GM12864 (cell line): ENCODE measurements at places on chromosomes 4 and X.

GRCh38 chr4:6520978-6521377 lies 48.6 kb upstream of the PPP2R2C start:
- no peak for DNase-seq

DNA sequence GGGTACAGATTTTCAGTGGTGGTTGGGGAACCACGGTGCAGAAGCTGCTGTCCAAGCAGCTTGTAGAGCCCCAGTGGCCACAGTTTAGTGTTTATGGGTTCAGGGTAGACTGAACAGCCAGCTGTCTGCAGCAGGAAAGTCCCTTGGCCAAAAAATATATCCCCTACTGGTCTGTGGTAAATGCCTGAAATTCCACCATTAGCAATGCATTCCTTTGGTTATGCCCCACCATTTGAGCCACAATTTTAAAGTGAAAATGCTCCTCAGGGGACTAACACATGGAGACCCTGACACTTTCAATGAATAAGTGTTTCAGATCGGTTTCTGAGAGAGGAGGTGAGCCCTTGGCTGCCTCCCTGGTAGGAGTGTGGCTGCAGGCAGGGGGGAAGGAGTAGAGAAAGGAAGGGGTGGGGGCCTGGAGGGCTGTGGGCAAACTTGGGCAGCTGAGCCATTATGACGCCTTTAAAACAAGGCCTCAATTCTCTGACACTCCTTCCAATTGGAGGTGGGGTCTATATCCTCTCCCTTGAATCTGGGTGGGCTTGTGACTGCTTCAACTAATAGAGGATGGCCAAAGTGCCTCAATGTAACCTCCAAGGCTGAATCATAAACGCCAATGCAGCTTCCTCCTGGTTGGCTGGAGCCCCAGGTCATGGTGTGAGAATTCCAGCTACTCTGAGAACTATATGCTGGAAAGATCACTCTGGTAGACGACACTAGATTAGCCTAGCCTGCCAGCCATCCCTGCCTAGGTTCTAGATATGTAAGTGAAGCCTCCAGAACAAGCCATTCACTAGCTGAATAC lies 75.8 kb upstream of the ATP6AP2 start:
- DNase-seq = peak; percentile 3

DNA sequence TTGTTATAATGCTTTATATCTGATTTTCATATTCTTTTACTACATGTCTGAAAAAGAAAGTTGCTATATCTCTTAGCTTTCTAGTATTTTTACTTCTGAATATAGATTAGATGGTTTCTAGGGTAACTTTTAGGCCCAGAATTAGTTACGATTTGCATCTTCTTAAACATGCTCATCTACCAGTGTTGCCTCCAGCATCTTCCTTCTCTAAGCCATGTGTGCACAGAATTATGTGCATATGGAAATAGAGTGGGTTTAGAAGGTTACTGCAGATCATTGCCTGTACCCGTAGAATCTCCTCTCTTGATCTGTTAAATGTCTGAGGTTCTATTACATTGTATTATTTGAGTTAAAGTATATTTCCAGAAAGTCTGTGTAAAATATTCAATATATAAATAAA lies 2.5 kb upstream of the TDO2 start:
- no peak for DNase-seq

- DNase-seq = no peak
Observed at GRCh38 chr4:25827897-25828296, 34.9 kb downstream of the SEL1L3 start.

DNA sequence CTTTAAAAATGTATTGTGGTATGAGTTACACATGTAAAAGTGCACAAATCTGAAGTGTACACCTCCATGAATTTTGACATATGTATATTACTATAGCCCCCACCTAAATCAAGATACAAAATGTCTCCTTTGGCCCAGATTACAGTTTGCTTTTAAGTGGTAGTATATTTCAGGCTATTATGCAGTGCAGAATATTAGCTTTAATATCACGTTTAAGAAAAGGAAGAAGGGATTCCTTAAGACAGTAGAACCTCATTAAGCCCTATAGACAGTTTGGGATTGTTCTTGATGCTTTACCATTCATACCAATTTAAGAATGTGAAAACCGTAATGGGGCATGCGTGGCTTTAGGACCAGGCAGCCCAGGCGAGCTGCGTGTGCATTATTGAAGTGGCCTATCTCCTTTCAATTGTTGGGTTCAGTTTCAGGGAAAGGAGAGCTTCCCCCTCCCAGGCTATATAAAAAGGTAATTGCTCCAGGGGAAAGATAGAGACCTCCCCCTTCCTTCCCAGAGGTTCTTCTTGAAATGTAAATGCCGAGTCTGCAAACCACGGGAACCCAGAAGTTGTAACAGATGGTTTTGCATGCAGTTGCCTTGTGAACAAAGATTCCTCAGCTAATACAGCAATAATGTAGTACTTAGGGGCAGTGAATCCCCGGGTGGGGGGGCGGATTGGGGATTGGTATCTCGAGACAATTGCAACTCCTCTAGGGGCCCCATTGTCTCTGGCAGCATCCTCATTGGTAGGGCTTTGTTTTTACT lies 106.1 kb downstream of the UCHL1 start:
- DNase-seq = no peak

GRCh38 chr4:45661893-45662292 lies 462.0 kb downstream of the GABRG1 start:
- DNase-seq = no peak

DNA sequence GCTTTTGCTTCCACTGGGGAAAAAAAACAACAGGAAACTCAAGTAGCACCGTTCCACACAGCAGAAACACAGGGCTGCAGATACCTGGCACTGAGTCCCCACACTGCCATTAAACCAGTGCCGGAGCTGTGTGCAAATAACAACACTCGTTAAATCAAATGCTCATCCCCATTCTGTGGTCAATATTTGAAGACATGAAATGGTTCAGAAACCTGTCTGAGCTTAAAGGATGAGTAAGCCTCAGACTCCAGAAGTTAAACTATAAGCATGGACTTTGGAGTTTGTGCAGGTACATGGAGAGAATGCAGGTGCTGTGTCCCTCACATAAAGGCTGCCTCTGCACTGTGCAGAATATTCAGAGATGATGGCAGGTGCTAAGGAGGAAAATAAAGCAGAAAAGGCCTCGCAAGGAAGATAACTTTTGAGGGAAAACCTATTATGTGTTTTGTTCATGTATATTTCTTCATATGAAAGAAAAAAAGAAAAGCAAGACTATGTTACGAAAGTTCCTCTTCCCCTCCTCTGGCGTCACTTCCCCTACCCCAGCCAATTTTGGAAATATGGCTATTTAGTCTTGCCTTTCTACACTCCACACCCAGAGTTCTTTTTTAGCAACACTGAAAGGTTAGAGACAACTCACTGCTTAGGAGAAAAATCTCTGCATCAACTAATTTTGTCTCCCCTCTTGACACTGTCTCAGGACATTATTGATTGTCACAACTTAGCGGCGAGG lies 4.6 kb downstream of the MPP1 start:
- DNase-seq = no peak

- DNase-seq = no peak
Observed at GRCh38 chrX:25068340-25068739, 52.6 kb upstream of the ARX start.

DNA sequence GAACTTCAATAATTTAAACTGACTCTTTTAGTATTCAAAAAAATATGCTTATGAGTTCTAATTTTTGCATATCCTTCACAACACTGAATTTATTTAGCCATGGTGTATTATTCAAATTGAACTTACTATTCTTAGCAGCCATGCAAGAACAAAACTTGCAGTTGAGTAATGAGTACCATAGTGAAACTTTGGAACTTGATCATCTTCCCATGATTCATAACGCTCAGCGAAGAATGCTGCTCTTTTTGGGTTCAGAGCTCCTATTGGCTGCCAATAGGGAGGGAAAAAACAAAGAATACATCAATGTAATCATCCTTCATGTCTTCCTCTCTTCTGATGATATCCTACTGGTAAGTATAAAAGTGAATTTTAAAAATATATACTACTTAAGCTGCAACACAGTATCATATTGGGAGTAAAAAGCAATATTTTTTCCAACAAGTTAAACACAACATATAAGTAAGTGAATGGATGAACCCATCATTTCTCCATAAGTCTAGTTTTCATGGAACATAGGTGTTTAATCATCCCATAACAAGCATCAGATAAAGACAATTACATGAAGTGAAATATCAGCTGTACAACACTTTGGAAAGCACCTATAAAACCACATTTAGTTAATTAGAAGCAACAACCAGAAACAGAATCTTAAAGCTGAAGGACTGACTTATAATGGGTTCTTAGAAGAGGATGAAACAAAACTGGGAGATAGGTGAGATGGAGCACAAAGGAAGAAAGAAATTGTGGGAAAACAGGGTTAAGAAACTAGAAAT lies 145.2 kb upstream of the MAB21L2 start:
- no peak for DNase-seq

- DNase-seq = no peak
Observed at GRCh38 chr4:48030470-48030869, 13.9 kb downstream of the NIPAL1 start.

DNA sequence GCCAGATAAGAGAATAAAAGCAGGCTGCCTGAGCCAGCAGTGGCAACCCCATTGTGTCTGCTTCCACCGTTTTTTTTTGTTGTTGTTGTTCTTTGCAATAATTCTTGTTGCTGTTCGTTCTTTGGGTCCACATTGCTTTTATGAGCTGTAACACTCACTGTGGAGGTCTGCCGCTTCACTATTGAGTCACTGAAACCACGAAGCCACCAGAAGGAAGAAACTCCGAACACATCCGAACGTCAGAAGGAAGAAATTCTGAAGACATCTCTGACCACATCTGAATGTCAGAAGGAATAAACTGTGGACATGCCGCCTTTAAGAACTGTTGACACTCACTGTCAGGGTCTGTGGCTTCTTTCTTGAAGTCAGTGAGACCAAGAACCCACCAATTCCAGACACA lies 110.5 kb downstream of the PCDH18 start:
- no peak for DNase-seq

GRCh38 chr4:111943796-111944203 lies 201.5 kb upstream of the FAM241A start:
- DNase-seq = no peak

- DNase-seq = no peak
Observed at GRCh38 chr4:63922146-63922545, 487.1 kb downstream of the TECRL start.

DNA sequence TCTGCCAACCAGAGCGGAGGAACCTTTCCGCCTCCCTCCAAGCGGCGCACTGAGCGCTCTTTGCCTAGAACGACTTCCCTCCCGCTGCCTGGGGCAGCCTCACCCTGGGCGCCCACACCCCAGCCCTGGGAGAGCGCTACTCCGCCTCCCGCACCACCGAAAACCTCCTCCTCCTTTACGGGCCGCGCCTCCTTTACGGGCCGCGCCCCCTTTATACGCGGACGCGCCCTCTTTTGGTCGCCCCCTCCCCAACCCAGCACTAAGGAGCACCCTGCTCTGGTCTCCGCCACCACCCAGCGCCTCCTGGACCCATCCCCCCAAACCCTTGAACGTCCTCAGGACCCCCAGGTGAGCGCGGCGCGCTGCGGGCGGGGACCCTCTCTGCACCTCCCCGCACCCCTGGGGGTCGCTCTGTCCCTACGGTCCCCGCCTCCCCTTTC lies 586 bp upstream of the NSG1 start:
- DNase-seq = no peak

DNA sequence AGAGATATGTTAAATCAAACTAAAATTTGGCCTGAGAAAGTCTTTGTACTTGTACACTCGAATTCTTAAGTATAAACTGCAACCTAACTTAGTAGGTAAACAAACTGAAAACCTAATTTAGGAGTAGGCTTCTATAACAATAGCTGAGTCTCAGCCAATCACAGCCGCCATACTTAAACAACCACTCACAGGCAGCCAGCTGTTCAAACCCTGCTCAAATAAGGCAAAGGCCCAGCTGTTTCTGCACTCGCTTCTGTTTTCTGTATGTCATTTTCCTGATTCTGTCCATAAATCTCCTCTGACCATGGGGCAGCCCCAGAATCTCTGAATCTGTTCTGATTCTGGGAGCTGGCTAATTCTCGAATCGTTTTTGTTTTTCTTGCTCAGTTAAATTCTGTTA lies 7.8 kb upstream of the PLS3 start:
- DNase-seq = no peak

DNA sequence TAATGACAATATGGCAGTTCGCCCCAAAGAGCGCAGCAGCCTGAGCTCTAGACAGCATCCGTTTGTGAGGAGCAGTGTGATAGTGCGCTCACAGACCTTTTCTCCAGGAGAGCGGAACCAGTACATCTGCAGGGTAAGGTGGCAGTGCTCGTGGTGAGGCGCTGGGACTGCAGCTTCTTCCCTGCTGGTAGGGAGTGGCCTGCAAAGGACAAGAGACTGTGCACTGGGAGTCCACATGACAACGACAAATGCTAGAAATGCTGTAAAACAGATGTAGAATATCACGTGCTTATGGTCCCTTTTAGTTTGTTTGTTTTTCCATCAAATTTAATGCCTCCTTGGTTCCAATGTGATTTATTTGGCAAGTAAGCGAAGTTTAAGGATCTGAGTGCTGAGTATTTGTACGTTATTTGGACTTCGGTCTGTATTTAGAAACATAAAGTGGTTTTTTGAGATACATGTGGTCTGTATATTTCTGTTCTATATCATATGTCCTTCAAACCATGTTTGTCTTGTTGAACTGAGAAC lies 35.8 kb downstream of the CLDN22 start:
- DNase-seq = no peak

DNA sequence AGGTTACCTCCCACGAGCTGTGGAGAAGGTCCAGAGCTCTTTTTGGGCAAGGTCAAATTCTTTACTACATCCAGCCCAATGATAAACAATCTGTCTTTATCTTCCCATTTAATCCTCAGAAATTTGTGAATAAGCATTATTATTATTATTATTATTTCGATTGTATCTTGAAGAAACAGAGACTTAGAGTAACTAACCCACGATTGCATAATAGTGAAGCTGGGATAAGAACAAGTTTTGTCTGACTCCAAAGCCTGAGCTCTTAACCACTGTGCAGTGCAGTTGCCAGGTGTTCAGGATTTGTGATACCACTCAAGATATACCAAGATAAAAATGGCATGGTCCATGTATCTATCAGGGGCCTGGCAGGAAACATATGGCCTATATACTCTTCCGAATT lies 166.5 kb upstream of the LDB2 start:
- DNase-seq = no peak

DNA sequence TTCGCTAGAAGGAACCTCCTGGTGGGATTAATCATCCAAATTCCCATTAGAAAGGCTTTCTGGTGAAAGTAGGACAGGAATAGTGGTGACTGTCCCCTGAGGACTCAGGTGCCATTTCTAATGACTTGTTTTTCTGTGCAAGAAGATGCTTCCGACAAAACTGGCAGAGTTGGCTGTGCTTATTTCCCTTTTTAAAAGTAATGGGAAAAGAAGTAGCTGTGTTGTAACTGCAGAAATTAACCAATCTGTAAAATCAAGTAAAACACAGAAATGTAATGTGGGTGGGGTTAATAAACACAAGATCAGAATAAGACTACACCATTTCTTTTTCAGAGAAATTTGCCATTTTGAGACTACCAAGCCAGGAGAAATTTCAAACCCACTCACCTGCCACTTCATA lies 55.0 kb upstream of the FAM9B start:
- DNase-seq = no peak
